ENCODE measurements at places on chromosomes 4 and X. TPM values are rescaled to one million over a fixed set of nuclear protein-coding genes. Genes with fewer than 3 reads are reported as not detected.

GRCh38 chrX:9966775-9967408 lies at the start of gene CLDN34:
TSS of gene CLDN34 (plus strand) at chrX:9967358. CDS start at chrX:9967358, 0 bp downstream.
- H3K4me1 ChIP-seq: no peaks in the 10 kb centered on the region
- no peak within 1 kb of the TSS for H3K27ac ChIP-seq
- H3K4me3 ChIP-seq: no peak within 1 kb of the TSS
- no peaks in the 10 kb centered on the region for H3K27me3 ChIP-seq
- H3K36me3 ChIP-seq: no peaks in the 10 kb centered on the region

GRCh38 chr4:158870282-158870625 lies 101.4 kb downstream of the FNIP2 start:
- DNase-seq: no peak
- peaks cover 8% of the 10 kb centered on the region for H3K4me1 ChIP-seq
- H3K27ac ChIP-seq: no peak overlapping the region
- no peak overlapping the region for H3K4me3 ChIP-seq

DNA sequence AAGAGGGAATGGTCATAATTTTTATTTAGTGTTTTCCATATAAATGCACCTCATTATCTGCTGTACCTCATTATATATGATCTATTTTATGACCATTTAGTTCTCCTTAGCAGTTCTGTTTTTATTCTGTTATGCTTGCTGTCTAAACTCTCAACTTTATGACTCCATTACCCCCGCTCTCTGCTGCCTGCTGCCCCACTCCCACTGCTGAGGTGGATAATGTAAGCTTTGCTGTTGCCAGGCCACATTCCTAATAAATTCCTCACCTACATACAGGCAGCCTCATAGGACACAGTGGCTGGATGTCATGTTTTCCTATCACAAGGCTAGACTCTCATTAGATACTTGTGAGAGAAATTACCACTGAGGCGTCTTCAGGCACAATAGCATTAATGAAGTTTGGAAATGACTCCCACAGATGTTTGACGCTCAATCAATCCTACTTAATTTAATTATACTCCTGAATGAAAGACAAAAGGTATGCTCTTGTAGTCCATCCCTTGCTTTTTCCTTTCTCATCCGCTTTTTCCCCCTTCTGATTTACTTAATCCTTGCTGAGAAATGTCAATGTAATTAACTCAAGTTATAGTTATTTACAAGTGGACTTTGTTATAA lies 497.5 kb upstream of the IGFBP7 start:
- no peak overlapping the region for H3K4me3 ChIP-seq
- H3K4me1 ChIP-seq: no peaks in the 10 kb centered on the region
- no peaks in the 10 kb centered on the region for H3K27me3 ChIP-seq
- no peak overlapping the region for H3K27ac ChIP-seq

DNA sequence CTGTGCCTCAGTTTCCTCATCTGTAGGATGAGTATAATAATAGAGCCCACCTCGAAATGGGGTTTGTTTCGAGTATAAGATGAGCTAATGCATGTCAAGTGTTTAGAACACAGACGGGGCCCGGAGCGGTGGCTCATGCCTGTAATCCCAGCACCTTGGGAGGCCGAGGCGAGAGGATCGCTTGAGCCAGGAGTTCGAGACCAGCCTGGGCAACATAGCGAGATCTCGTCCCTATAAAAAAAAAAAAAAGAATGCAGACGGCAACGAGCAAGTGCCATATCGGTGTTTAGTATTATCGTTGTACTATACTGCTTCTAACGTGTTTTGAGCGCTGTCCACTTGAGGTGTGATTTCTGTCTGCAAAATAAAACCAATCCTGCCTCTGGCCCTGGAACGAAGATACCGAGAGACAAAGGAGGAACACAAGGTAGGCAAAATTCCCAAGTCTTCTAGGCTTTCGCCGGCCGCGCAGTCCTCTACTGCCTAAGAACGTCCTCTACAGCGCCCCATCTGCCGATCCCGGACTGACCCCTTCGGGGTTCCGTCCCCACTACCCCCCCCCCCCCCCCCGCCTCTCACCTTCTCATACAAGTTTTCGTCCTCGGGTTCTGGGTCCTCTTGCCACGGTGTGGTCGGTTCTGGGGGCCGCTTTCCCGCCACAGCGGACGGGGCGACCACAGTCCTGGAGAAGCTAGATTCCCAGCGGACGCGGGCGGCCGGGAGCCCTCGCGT lies 442 bp downstream of the NDUFB11 start:
- peak; percentile 65 for DNase-seq
- peak overlapping the region; percentile 94 for H3K4me3 ChIP-seq
- H3K4me1 ChIP-seq: peaks cover 32% of the 10 kb centered on the region
- H3K27me3 ChIP-seq: no peaks in the 10 kb centered on the region

DNA sequence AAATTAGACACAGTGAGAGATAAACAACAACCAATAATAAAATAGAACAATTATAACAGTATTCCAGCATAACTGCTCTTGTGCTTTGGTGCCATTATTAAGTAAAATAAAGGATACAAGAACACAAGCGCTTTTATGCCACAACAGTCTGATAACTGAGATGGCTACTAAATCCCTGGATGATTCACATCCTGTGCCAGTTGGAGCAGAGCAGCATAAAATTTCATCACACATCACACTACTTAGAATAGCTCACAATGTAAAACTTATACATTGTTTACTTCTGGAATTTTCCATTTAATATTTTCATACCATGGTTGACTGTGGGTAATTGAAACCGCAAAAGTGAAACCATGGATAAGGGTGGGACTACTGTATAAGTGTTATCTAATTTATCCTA lies 399.9 kb upstream of the CNKSR2 start:
- H3K4me3 ChIP-seq: no peak overlapping the region
- DNase-seq: no peak
- no peaks in the 10 kb centered on the region for H3K36me3 ChIP-seq
- H3K4me1 ChIP-seq: no peaks in the 10 kb centered on the region
- H3K27ac ChIP-seq: no peak overlapping the region
- H3K27me3 ChIP-seq: no peaks in the 10 kb centered on the region

GRCh38 chr4:182662551-182662950 lies 254.6 kb downstream of the DCTD start:
- H3K36me3 ChIP-seq: no peaks in the 10 kb centered on the region
- H3K4me3 ChIP-seq: no peak overlapping the region
- H3K27me3 ChIP-seq: no peaks in the 10 kb centered on the region
- no peaks in the 10 kb centered on the region for H3K4me1 ChIP-seq

GRCh38 chr4:149136951-149137620 lies 678.6 kb downstream of the IQCM start:
- no peaks in the 10 kb centered on the region for H3K36me3 ChIP-seq
- DNase-seq: no peak
- no peak overlapping the region for H3K4me3 ChIP-seq
- no peaks in the 10 kb centered on the region for H3K4me1 ChIP-seq

Gene TENT5D
- not detected for total RNA-seq

Gene CPLX1
- not detected for total RNA-seq

Gene MMRN1
- 1.2 TPM for total RNA-seq

Gene NPY1R
- not detected for total RNA-seq

Gene TMEM192
- 11.4 TPM for total RNA-seq

Gene SYTL4
- 0.30 TPM for total RNA-seq

Gene GDPD2
- not detected for total RNA-seq

Gene EFHC2
- total RNA-seq: 9.1 TPM

Gene ART3
- not detected for total RNA-seq

Measured in natural killer cell (primary cell).